Activated T-cell treated with anti-CD3 and anti-CD28 coated beads, Interleukin-2, amount 50 U/mL, for 24 hours (primary cell): ENCODE measurements at places on chromosomes 11 and 22.
A peak's percentile ranks its signal among the peaks of the same experiment; 100 is the strongest.

DNA sequence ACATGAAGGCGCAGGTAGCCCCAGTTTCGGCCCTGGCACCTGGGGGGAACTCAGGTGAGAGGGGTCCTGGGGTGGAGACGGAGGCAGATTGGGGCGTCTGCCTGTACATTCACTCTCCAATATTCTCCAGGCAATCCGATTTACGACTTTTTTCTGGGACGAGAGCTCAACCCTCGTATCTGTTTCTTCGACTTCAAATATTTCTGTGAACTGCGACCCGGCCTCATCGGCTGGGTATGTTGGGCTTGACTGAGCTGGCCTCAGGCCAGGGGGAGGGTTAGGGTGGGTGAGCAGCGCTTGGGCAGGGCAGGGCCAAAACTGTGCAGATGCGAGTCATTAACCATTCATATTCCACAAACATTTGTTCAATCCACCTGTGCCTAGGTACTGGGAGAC is 1.7 kb downstream of the TM7SF2 start:
- no peak for DNase-seq

DNA sequence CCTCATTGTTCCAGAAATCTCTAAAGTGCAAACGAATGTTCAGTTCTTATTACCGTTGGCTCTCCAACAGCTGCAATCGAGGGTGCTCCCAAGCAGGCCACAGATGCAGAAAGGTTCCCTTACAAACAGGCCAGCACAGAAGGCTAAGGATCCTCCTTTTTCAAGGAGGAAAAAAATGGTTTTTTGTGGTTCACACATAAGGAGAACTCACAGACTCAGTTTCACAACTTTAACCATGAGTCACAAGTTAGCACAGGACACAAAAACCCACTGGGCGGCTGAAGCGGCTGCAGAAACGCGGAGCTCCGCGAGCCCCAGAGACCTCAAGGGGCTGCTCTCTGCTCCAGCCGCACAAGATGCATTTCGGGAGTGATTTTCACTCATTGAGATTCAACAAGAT is 98.2 kb upstream of the PRR5 start:
- DNase-seq, result no peak

DNA sequence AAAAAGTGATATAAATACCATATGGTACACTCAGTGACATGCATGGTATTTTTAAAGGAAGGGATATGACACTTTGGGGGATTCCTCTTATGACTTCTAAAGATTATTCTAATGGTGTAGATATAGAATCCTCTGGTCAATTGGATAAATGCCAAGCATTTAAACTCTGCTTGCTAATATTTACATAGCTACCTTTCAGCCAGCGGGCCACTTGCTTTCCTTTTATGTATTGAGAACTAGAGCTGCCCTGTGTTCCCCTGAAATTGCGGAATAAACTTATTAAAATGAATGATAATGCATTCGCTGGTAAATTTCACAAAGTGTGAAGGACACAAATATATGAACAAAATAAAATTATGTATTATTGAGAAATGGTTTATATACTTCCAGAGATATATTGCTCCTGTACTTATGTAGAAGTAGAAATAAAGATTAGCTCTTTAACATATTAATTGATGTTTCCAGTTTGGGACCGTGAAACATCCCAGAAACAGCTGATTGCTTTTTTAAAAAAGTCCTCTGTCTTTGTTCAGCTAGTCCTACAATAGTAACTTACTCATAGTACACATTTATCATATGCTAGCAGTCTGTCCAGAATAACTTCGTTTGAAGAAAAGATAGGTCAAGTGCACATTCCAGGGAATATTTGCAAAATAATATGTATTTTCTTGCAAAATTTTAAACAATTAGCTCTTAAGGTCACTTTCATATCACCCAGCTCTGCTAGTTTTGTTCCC is 40.1 kb upstream of the CARD18 start:
- no peak for DNase-seq

- DNase-seq, result no peak
These were observed 539.3 kb upstream of the B3GAT1 start for GRCh38 chr11:134951305-134951700.

DNA sequence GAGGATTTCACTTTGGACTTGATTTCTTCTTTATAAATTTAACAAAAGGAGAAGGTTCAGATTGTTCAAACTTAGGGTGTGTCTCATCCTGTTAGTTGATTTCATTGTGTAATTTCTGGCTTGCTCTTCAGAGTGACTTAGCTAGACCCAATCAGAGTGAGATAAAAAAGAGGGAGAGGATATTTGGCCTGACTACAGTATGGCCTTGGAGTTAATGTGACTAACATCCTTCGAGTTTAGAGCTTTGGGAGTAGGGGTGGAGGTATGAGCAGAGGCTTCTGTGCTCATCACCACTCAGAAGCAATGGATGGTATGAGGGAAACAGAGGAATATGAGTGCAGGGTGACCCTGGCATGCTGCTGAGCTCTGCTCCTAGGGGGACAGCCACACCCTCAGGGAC is 114.2 kb downstream of the ME3 start:
- DNase-seq, result no peak

DNA sequence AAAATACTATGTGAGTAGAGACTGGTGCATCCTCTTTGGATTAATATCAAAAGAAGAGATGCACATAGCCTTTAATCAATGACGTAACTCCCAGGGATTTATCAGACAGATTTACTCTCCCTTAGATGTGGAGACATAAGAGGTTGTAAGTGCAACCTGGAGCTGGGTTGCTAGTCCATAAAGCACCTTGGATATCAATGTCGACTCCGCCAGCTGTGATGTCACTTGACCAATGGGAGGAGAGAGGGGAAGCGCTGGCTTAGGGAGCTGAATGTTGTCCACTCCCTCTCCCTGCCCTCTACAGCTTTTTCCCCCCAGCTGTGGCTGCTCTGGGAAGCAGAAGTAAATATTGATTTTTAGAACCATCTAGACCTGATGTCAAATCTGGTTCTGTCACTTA is 28.9 kb upstream of the TMEM86A start:
- no peak for DNase-seq

DNA sequence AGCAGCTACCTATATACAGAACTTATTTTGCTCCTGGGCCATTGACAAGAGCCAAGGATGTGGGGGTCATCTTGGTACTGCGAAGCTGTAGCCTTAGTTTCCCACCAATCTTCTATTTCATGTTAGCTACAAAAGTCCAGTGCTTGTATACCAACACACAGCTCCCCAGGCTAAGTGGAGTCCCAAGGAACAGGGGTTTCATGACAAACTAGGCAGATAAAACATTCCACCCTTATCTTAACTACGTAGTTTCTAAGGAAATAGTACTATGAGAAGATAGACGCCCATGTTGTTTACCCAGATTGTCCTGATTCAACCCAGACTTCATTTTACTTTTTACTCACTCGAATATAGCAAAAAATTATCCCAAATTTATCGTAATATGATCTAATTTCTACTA is 218.5 kb downstream of the DYNC2H1 start:
- DNase-seq, result no peak

DNA sequence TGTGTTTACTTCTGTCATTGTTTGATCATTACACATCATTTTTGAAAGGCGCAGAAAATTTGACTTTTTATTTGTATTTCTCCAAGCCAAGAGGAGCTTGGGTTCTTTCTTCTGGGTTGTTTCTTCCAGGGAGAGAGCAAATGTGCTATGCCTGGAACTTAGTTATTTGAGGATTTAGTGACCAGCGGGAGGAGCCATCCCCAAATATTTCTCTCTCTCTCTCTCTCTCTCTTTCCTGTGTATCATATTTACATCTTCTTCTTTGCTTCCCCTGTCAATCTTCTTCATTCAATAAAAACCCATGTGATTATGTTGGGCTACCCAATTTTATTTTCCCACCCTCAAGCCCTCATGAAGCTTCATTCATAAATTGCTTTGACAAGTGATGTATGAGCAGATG is 534.5 kb downstream of the LRRC4C start:
- no peak for DNase-seq

- DNase-seq, result no peak
These were observed 59.6 kb downstream of the FAR1 start for GRCh38 chr11:13728076-13728475.

- no peak for DNase-seq
These were observed 21.0 kb upstream of the OR5AK2 start for GRCh38 chr11:56967726-56968125.

DNA sequence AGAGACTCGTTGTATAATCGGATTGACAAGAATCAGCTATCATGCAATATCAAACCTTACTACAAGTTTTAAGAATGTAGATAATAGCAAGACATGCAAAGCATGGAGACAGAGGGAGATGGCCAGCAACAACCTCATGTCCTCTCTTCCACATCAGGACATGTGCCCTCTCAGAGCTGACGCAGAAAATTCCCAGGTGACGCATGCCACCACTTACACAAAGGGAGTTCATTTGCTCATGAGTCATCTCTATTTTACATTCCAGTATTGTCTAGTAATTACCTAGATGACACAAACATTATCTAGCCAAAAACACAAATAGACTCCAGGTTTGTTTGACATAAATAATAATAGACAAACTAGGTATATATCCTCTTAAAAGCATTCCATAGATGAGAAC is 38.1 kb upstream of the OPCML start:
- DNase-seq, result no peak

DNA sequence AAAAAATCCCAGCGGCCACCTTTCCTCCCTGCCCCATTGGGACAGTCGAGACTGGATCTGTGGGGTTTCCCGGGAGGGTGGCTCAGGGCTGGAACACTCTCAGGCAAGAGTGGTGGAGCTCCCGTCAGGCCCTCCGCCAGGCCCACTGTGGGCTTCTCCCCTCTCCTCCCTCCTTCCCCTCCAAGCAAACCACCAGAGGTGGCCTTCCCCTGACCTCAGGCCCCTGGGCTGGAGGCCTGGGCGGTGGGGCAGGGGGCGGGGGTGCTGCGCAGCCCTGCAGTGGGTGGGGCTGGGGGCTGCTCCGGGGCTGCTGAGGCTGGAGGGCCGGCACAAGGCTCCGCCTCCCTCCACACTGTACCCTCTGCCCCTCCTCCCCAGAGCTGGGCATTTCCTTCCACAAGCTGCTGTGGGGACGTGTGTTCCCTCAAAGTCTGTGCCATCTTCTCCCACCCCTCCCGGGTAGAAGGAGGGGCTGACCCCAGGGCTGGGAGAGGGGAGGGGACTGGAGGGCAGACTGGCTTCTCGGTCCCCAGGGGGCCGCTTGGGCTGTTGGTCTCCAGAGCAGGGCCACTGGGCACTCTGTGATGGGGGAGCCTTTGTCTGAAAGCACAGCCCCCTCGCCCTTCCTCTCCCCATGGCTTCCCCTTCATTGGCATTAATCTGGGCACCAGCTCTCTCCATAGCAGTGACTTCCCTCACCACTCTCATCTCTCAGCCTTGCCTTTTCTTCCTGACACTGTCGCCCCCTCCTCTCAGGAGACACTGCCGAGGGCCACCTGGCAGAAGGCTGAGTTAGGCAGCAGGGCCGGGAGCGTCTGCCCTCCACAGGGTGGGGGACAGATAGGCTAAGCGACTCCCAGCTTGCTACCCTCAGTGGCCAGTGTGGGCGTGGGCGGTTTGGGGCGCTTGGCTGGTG is 7.1 kb downstream of the RCOR2 start:
- DNase-seq, result no peak

GRCh38 chr11:94219771-94220170 is 84.6 kb upstream of the IZUMO1R start:
- no peak for DNase-seq

DNA sequence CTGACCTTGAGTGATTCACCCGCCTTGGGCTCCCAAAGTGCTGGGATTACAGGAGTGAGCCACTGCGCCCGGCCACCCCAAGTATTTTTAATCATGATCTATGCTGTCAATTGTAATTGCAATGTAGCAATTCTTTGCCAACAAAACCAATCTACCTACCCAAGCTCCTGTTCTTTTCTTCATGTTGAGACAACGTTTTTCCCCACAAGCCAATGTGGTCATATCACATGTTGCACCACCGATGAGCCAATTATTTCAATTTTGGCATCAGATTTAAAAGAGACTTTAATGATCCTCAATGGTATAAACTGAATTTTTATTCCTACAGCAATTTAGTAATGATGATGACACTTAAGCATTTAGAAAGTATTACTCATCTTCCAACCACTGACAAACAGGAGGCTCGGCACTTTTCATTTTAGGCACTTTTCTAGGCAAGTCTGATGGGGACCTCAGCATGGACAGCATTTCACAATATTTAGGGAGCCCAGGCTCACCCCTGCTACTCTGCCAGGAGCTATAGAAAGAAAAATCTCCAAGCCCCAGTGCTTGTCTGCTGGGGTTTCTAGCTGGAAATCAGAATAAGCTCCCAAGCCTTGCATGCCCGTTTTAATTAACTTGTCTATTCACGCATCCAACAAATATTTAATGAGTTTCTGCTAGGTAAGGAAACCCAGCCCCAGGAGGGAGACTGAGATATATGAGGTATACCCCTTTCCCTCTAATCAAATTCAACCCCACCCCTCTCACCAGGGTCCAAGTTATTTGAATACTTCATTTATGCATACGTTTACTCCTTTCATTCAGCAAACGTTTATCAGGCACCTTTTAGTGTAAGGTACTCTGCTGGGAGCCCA is 291.4 kb downstream of the ST3GAL4 start:
- no peak for DNase-seq

DNA sequence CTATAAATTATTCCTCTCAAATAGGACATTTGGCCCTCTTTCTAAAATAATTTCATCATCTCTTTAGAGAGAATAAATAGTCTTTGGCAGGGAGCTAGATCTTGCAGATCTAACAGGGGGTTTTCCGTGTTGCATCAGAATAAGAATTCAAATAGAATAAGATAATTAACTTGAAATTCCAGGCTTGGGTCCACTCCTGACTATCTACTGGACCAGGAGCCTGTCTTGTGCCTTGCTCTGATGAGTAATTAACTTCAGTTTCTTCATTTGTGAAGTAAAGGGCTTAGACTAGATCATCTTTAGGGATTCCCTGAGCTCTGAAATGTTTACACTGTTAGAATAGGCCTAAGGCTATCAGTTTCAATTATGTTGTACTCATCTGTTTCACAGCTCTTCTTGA is 23.5 kb upstream of the TMEM123 start:
- no peak for DNase-seq

- DNase-seq, result peak; percentile 62
These were observed at the start of gene MYEOV for GRCh38 chr11:69293819-69294505. MYEOV (plus strand) TSS chr11:69294155; CDS start chr11:69295355, 1,200 bp downstream.

GRCh38 chr11:72741849-72742512 is 10.2 kb downstream of the ARAP1 start:
- DNase-seq, result no peak

DNA sequence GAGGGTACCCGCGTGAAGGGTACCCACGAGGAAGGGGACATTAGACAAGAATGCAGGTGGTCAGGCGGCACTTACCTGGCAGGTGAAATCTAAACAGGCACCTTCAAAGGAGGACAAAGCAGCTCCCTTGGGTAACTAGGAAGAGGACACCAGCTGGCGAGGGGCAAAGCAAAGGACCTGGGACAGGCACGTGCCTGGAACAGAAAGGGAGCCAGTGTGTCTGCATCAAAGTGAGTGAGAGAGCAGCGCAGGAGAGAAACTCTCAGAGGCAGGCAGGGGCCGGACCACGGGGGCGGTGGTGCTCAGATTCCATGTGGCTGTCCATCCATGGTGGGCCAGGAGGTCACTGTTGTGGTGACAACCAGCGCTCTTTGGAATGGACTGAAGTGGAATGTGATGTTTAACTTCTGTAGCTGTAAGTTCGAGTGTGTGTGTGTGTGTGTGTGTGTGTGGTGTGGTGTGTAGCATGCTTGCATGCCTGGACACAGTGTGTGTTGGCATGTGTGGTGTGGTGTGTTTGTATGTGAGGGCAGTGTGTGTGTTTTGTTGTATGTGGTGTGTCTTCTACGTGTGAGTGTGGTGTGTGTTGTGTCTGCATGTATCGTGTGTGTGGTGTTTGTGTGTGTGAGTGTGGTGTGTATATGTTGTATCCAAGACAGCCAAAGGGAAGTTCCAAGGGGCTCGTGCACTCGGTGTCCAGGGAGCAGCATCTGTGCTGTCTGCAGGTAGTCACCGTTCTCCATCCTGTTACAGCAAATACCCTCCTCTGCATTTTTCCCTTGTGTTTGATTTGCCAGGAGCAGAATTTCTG is 86.4 kb downstream of the CDKN1C start:
- peak; percentile 11 for DNase-seq
